Activated naive CD4-positive, alpha-beta T cell treated with anti-CD3 and anti-CD28 coated beads for 36 hours (primary cell): ENCODE measurements at places on chromosomes 4 and X. TPM values are rescaled to one million over a fixed set of nuclear protein-coding genes. Genes with fewer than 3 reads are reported as not detected.

GRCh38 chr4:181613200-181613599 is 630.0 kb upstream of the TENM3 start:
- no peaks in the 10 kb centered on the region for H3K4me1 ChIP-seq
- no peaks in the 10 kb centered on the region for H3K27me3 ChIP-seq
- DNase-seq, result no peak
- no peak overlapping the region for H3K4me3 ChIP-seq
- H3K27ac ChIP-seq, result no peak overlapping the region
- no peaks in the 10 kb centered on the region for H3K36me3 ChIP-seq

Gene FAM156A
- 17.9 TPM for total RNA-seq

- no peak overlapping the region for H3K27ac ChIP-seq
- peak; percentile 8 for DNase-seq
- peaks cover 37% of the 10 kb centered on the region for H3K27me3 ChIP-seq
- no peaks in the 10 kb centered on the region for H3K36me3 ChIP-seq
Observed at GRCh38 chr4:186144946-186145569, 40.6 kb downstream of the FAM149A start.

Gene NMU
- not detected for total RNA-seq

GRCh38 chrX:20372533-20372932 is 105.8 kb upstream of the RPS6KA3 start:
- no peak overlapping the region for H3K4me3 ChIP-seq
- H3K4me1 ChIP-seq, result peaks cover 16% of the 10 kb centered on the region
- DNase-seq, result no peak
- H3K27me3 ChIP-seq, result no peaks in the 10 kb centered on the region
- no peaks in the 10 kb centered on the region for H3K36me3 ChIP-seq

DNA sequence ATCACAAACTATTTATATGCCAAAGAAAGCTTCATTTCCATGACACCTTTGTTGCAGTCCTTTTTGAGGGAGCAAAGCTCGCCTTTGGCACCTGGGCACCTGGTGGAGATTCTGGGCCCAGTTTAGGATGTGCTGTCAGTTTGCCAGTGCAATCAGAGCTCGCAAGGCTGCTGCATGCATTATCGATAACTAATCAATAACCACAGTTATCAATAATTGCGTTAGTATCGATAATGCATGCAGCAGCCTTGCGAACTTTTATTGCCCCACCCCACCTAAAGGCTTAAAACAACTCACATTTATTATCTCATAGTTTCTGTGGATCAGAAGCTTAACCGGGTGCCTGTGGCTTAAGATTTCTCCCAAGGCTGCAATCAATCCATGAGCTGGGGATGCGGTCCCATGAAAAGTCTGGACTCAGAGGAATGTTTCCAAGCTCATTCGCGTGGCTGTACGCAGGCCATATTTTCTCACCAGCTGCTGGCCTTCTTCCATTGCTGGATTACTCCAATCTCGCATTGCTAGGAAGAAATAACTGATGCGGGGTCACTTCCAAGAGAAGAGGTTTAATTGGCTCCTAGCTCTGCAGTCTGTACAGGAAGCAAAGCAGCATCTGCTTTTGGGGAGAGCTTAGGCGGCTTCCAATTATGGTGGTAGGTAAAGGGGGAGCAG is 6.2 kb upstream of the AFAP1 start:
- H3K27me3 ChIP-seq, result no peaks in the 10 kb centered on the region
- peaks cover 15% of the 10 kb centered on the region for H3K4me1 ChIP-seq
- H3K4me3 ChIP-seq, result no peak overlapping the region
- DNase-seq, result no peak

DNA sequence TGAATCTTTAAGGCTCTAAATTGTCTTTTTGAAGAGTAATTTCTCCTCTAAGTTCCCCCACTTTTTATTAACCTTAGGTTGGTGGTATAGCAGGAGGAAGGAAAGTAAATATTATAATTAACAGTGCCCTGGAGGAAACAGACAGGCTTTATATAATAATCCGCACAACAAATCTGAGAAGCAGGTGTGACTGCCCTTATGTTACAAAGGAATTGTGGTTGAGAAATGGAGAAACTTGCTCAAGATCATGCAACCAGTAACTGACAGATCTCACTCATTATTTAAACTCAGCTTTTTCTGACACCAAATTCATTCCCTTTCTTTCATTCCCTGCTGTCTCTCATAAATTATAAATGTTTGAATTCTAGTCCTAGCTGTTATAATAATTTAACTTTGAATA is 282.0 kb downstream of the PPP3CA start:
- H3K4me1 ChIP-seq, result no peaks in the 10 kb centered on the region
- no peak overlapping the region for H3K4me3 ChIP-seq
- DNase-seq, result no peak
- H3K27ac ChIP-seq, result no peak overlapping the region
- H3K36me3 ChIP-seq, result no peaks in the 10 kb centered on the region

Gene CSAG3
- total RNA-seq, result 0.74 TPM

- no peaks in the 10 kb centered on the region for H3K36me3 ChIP-seq
- DNase-seq, result no peak
- H3K27me3 ChIP-seq, result no peaks in the 10 kb centered on the region
- no peaks in the 10 kb centered on the region for H3K4me1 ChIP-seq
- H3K27ac ChIP-seq, result no peak overlapping the region
Observed at GRCh38 chr4:139484783-139485311, 30.9 kb downstream of the RAB33B start.

- H3K4me1 ChIP-seq, result no peaks in the 10 kb centered on the region
- H3K4me3 ChIP-seq, result no peak overlapping the region
- DNase-seq, result no peak
- no peaks in the 10 kb centered on the region for H3K36me3 ChIP-seq
- no peak overlapping the region for H3K27ac ChIP-seq
- no peaks in the 10 kb centered on the region for H3K27me3 ChIP-seq
Observed at GRCh38 chr4:181345931-181346330, 897.3 kb upstream of the TENM3 start.

GRCh38 chrX:65932173-65933084 is 107.5 kb downstream of the VSIG4 start:
- H3K4me1 ChIP-seq, result peaks cover 20% of the 10 kb centered on the region
- H3K36me3 ChIP-seq, result peaks cover 5% of the 10 kb centered on the region
- H3K27me3 ChIP-seq, result no peaks in the 10 kb centered on the region
- H3K27ac ChIP-seq, result peak overlapping the region; percentile 73
- peak; percentile 66 for DNase-seq
- no peak overlapping the region for H3K4me3 ChIP-seq

GRCh38 chr4:72390409-72390808 is 178.6 kb downstream of the ADAMTS3 start:
- H3K36me3 ChIP-seq, result no peaks in the 10 kb centered on the region
- H3K4me3 ChIP-seq, result no peak overlapping the region
- no peaks in the 10 kb centered on the region for H3K4me1 ChIP-seq
- no peak for DNase-seq

- no peak overlapping the region for H3K4me3 ChIP-seq
- no peak overlapping the region for H3K27ac ChIP-seq
- no peaks in the 10 kb centered on the region for H3K36me3 ChIP-seq
Observed at GRCh38 chr4:182205306-182205705, 37.9 kb upstream of the TENM3 start.

Gene SPANXD
- total RNA-seq, result not detected

GRCh38 chr4:147821555-147821954 is 89.7 kb downstream of the ARHGAP10 start:
- no peaks in the 10 kb centered on the region for H3K27me3 ChIP-seq
- no peak overlapping the region for H3K27ac ChIP-seq
- no peak overlapping the region for H3K4me3 ChIP-seq

Gene RAB41
- not detected for total RNA-seq

DNA sequence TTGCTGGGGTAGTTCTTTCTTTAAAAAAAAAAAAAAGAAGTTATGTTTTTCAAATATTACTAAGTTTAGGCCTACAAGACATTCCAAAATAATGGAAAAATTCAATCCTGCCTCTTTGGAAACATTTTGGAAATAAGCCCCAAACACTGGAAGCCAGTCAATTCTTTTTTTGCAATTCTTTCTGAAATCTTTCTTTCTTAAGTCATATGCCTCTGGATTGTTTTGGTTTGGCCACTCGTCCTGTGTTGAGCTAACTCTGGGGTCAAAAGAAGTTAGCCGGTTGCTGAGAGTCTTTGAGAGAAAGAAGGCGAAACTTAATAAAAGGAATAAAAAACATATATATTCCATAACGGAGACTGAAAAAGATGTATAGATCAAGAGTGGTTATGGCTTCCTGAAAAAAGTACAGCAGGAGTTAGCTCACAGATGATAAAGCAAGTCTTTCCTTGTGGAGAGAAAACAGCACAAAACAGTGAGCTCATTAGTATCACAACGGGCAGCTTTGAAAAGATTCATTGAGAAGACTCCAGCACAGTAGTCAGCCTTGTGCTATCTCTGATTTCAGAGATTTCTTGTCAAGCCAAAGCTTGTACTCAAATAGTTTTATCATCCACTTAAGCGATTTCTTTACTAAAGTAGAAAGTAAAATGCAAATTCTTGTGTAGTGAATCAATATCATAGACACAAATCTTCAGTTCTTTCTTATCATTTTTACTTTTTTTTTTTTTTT is 64.8 kb downstream of the PLS3 start:
- H3K27me3 ChIP-seq, result no peaks in the 10 kb centered on the region
- H3K36me3 ChIP-seq, result no peaks in the 10 kb centered on the region
- H3K27ac ChIP-seq, result no peak overlapping the region
- DNase-seq, result no peak

- H3K27me3 ChIP-seq, result no peaks in the 10 kb centered on the region
- peaks cover 49% of the 10 kb centered on the region for H3K4me1 ChIP-seq
- DNase-seq, result no peak
- no peak overlapping the region for H3K27ac ChIP-seq
- H3K36me3 ChIP-seq, result peaks cover 1% of the 10 kb centered on the region
Observed at GRCh38 chrX:44884944-44885343, 12.0 kb downstream of the KDM6A start.

- DNase-seq, result no peak
- no peaks in the 10 kb centered on the region for H3K4me1 ChIP-seq
Observed at GRCh38 chr4:33111117-33111516, 2390.9 kb downstream of the PCDH7 start.

GRCh38 chrX:140524556-140524955 is 19.7 kb upstream of the SOX3 start:
- no peaks in the 10 kb centered on the region for H3K4me1 ChIP-seq
- no peak overlapping the region for H3K27ac ChIP-seq
- H3K27me3 ChIP-seq, result no peaks in the 10 kb centered on the region
- no peaks in the 10 kb centered on the region for H3K36me3 ChIP-seq

DNA sequence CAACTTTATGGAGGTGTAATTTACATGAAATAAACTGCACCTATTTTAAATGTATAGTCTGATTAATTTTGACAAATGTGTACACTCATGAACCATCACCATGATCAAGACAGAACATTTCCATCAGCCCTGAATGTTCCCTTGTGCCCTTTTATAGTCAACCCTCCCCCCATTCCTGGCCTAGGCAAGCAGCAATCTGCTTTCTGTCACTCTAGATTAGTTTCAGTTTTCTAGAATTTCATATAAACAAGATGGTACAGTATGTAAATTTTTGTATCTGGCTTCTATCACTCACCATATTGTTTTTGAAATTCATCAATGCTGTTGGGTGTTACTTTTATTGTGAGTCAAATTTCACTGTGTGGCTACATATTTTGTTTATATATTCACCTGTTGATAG is 234.2 kb upstream of the RPS6KA3 start:
- H3K27ac ChIP-seq, result no peak overlapping the region
- H3K4me3 ChIP-seq, result no peak overlapping the region

Gene RRH
- total RNA-seq, result not detected

Gene EDNRA
- total RNA-seq, result not detected

Gene HSFX1
- 0.27 TPM for total RNA-seq

GRCh38 chr4:47383829-47384427 is 79.6 kb downstream of the COMMD8 start:
- no peaks in the 10 kb centered on the region for H3K4me1 ChIP-seq
- H3K27me3 ChIP-seq, result peaks cover 14% of the 10 kb centered on the region
- H3K27ac ChIP-seq, result no peak overlapping the region
- H3K4me3 ChIP-seq, result no peak overlapping the region
- no peaks in the 10 kb centered on the region for H3K36me3 ChIP-seq

Gene FREM3
- not detected for total RNA-seq

DNA sequence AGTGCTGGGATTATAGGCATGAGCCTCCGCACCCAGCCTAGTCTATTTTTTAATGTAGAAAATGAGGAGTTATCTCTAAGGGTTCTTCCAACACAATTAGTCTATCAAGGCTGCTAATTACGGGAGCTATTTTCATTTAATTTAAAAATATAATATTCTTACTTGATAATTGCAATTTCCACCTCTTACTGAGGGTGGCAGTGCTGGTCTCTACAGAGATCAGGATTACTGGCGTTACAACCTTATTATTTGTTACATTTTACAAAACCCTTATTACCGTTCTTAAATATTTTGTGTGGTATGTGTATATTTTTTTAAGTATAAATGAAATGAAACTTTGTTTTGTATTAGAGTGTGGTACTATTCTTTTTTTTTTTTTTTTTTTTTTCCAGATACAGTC is 17.6 kb upstream of the GK start:
- DNase-seq, result peak; percentile 19
- H3K36me3 ChIP-seq, result no peaks in the 10 kb centered on the region
- H3K4me1 ChIP-seq, result peaks cover 2% of the 10 kb centered on the region
- H3K4me3 ChIP-seq, result no peak overlapping the region
- H3K27me3 ChIP-seq, result no peaks in the 10 kb centered on the region
